ENCODE measurements at places on chromosomes 6 and 20. TPM values are rescaled to one million over a fixed set of nuclear protein-coding genes. Genes with fewer than 3 reads are reported as not detected.

GRCh38 chr20:37911838-37912281, 8.9 kb downstream of the VSTM2L start:
- DNase-seq: peak; percentile 95

GRCh38 chr6:168345896-168346754, 26.5 kb upstream of the DACT2 start:
- DNase-seq: no peak

DNA sequence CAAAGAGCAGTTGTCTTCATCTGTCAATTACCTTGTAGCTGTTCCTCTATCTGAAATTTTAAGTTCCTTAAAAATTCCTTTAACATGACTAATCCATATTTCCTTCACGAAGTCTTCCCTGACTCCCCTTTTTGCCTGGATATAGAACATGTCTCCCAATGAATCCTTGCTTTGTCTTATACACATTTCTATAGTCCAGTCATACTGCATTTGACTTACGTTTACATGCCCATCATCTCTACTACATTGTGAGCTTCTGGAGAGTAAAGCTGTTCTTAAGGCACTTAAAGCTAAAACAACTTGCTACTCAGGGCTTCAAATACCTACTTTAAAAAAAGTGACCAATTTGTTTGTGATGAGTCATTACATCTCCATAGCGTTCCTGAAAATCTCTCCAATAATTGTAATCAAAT, 4.9 kb downstream of the REV3L start:
- DNase-seq: no peak

- no peak for DNase-seq
Measured at GRCh38 chr6:125203395-125203794, 49.8 kb downstream of the TPD52L1 start.

GRCh38 chr20:45487231-45487635, 17.7 kb downstream of the WFDC2 start:
- DNase-seq: no peak

DNA sequence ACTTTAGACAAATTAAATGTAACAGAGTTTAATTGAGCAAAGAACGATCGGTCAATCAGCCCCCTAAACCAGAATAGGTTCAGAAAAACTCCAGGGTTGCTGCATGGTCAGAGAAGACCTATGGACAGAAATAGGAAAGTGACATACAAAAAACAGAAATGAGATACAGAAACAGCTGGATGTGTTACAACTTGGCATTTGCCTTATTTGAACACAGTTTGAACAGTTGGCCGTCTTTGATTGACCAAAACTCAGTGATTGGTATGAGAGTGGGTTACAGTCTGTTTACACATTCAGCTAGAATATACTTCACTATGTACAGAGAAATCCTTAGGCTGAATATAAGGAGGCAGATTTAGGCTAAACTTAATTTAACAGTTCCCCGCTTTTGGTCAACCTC, 19.9 kb downstream of the SRSF6 start:
- peak; percentile 68 for DNase-seq

DNA sequence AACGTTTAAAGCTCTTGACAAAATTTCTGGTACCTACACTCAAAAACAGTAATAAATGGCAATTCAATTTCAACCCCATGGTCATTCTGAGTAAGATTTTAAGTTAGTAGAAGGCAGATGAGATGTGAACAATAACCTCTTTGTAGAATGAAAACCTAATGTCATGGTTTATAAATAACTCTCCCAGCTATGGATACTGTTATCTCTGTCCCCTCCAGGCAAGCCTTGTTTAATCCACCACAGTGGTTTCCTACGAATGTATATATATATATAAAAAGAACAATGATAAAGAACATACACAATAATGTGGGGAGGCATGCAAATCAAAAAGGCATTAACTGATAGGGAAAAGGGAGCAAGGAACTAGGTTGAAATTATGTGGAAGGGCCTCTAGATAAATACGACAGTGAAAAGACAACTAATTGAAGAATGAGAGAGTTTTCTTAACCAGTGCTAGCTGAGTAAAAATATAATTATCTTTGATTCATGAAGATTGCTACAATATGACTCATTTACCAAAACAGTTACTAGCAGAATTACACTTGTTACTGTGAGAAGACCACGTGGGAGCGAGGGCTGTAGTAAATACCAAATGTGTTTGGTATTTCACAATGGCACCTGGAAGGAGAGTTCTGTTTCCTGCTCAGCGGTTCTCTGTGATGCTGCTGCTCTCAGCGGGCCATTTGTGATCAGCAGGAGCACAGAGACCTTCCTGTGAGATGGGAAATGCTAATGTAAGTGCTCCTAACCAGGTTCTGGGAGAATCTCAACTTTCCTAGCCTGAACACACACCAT, 173.7 kb downstream of the MBOAT1 start:
- no peak for DNase-seq

DNA sequence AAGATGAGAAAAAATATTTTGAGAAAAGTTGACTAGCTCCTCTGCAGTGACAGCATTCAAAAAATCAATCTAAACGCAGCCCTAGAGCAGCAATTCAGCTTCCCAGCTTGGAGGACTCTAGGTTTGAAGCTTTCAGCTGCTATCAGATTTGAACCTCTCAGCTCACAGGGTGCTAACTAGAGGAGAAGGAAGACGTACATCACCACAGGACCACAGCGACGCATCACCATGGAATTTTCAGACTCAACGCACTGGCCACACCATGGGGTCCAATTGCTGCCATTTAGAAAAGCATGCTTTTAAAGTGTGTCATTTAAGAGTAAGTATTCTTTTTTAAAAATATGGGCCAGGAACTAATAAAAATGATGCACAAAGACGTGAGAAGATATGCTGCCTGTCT, 45.0 kb upstream of the FUCA2 start:
- no peak for DNase-seq

GRCh38 chr6:90066697-90067096, 172.4 kb downstream of the GJA10 start:
- DNase-seq: no peak

GRCh38 chr6:134217105-134217797, 100.7 kb downstream of the SGK1 start:
- no peak for DNase-seq

EYA4 gene
- 31.4 TPM for total RNA-seq

SFTA2 gene
- total RNA-seq: not detected

STAU1 gene
- total RNA-seq: 47.4 TPM

PI3 gene
- total RNA-seq: not detected

KIF25 gene
- total RNA-seq: 0.82 TPM

PEX7 gene
- 10.1 TPM for total RNA-seq

STX7 gene
- 50.0 TPM for total RNA-seq

RAD21L1 gene
- not detected for total RNA-seq

NKX2-2 gene
- 0.21 TPM for total RNA-seq

Data from tongue (tissue), 3 donors.